Myometrial cell (primary cell): ENCODE measurements at places on chromosomes 5 and 9. TPM values are rescaled to one million over a fixed set of nuclear protein-coding genes. Genes with fewer than 3 reads are reported as not detected.

The KYAT1 gene
- total RNA-seq, result 19.1 and 25.7 TPM in 2 replicates

The GABRA1 gene
- total RNA-seq, result not detected in 2 replicates

The SLC45A2 gene
- not detected in 2 replicates for total RNA-seq

The GPR151 gene
- not detected in 2 replicates for total RNA-seq

The OTP gene
- not detected in 2 replicates for total RNA-seq

The KIAA0825 gene
- 1.4 and 2.5 TPM in 2 replicates for total RNA-seq

The CHSY3 gene
- 2.9 and 5.0 TPM in 2 replicates for total RNA-seq

The KCNN2 gene
- 3.2 TPM in 2 replicates for total RNA-seq

The CRB2 gene
- not detected in 2 replicates for total RNA-seq

The UBTD2 gene
- total RNA-seq, result 14.4 and 17.5 TPM in 2 replicates

The GFRA3 gene
- total RNA-seq, result not detected in 2 replicates

The NKD2 gene
- not detected in 2 replicates for total RNA-seq

The RMRP gene
- 1,659 and 5,862 TPM in 2 replicates for total RNA-seq

The CCDC69 gene
- total RNA-seq, result 6.3 and 9.4 TPM in 2 replicates

The FOXE1 gene
- total RNA-seq, result not detected in 2 replicates

The IFNW1 gene
- not detected in 2 replicates for total RNA-seq

The PCDHGA5 gene
- 0.29 and 0.89 TPM in 2 replicates for total RNA-seq

The C5 gene
- total RNA-seq, result 2.6 and 3.0 TPM in 2 replicates

The HEMGN gene
- not detected in 2 replicates for total RNA-seq

The PCDHA13 gene
- total RNA-seq, result not detected in 2 replicates

The CDKN2AIPNL gene
- total RNA-seq, result 32.3 and 40.1 TPM in 2 replicates

The GRXCR2 gene
- not detected in 2 replicates for total RNA-seq

The QSOX2 gene
- total RNA-seq, result 15.2 and 17.0 TPM in 2 replicates

The OR1Q1 gene
- total RNA-seq, result not detected in 2 replicates

The LAMC3 gene
- 0.35 TPM in 1 of 2 replicates, not detected in the other for total RNA-seq

The CDO1 gene
- 1.7 and 4.6 TPM in 2 replicates for total RNA-seq

The MYMK gene
- total RNA-seq, result not detected in 2 replicates

The TIMD4 gene
- total RNA-seq, result not detected in 2 replicates

The SAP30L gene
- 18.2 and 54.8 TPM in 2 replicates for total RNA-seq

The KCNV2 gene
- total RNA-seq, result not detected in 2 replicates

The OR1L8 gene
- total RNA-seq, result not detected in 2 replicates

The SOHLH1 gene
- total RNA-seq, result not detected in 2 replicates

The OR4F3 gene
- not detected in 2 replicates for total RNA-seq

The WDR5 gene
- total RNA-seq, result 23.1 and 30.1 TPM in 2 replicates

The DMGDH gene
- 0.86 and 1.9 TPM in 2 replicates for total RNA-seq

The CD274 gene
- 3.0 and 4.3 TPM in 2 replicates for total RNA-seq
